Stomach (tissue), 19 donors: ENCODE measurements at places on chromosomes 16 and 17. TPM values are rescaled to one million over a fixed set of nuclear protein-coding genes. Genes with fewer than 3 reads are reported as not detected.

DNA sequence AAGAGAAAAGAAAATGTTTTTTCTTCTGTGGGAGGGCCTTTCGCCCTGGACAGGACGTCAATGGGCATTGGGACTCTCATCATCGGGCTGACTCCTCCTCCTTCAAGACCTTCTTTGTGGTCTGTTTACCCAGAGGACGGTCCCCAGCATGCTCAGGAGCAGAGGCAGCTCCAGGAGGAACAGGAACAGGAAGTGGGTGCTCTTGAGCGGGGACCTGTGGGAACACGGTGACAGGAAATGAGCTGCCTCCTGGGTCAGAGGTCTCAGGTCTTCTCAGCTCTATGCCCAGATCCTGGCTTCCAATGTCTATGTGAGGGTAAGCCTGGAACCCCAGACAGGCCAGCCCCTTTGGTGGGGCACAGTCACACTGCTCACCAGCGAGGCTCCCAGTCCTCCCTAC is 12.2 kb downstream of the CD300LD start:
- H3K36me3 ChIP-seq, result no peaks in the 10 kb centered on the region
- no peak for DNase-seq
- H3K27ac ChIP-seq, result no peak overlapping the region

- H3K27me3 ChIP-seq, result no peaks in the 10 kb centered on the region
- no peaks in the 10 kb centered on the region for H3K4me1 ChIP-seq
- DNase-seq, result no peak
- H3K27ac ChIP-seq, result no peak overlapping the region
- H3K36me3 ChIP-seq, result no peaks in the 10 kb centered on the region
- H3K4me3 ChIP-seq, result no peak overlapping the region
Measured at GRCh38 chr17:41455236-41455635, 11.9 kb downstream of the KRT32 start.

DNA sequence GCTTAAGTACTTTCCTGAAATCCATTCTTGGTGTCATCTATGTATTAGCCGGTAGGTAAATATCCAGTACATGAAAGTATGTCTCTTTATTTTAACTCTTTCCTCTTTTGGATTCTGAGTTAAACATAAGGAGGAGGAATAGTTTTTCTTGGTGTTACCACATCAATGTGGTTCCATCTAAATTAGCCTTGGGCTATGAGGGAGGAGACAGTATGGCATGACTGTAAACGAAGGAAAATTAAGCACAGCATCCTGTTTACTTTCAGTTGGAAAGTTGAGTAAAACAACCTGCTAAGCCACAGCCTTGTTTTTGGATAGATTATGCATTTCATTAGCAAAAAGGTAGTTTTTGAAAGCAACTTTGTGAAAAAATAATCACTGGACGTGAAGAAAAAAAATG is 693.0 kb upstream of the SOX9 start:
- DNase-seq, result no peak
- H3K27ac ChIP-seq, result no peak overlapping the region
- H3K36me3 ChIP-seq, result no peaks in the 10 kb centered on the region
- H3K4me3 ChIP-seq, result no peak overlapping the region
- H3K4me1 ChIP-seq, result no peaks in the 10 kb centered on the region
- no peaks in the 10 kb centered on the region for H3K27me3 ChIP-seq

- H3K27me3 ChIP-seq, result peaks cover 64% of the 10 kb centered on the region
- no peak overlapping the region for H3K4me3 ChIP-seq
- H3K27ac ChIP-seq, result no peak overlapping the region
- no peaks in the 10 kb centered on the region for H3K4me1 ChIP-seq
- DNase-seq, result no peak
Measured at GRCh38 chr17:7098802-7099459, 15.7 kb downstream of the ASGR2 start.

GRCh38 chr17:61284746-61285145 is 114.9 kb upstream of the TBX2 start:
- H3K4me3 ChIP-seq, result no peak overlapping the region
- peaks cover 3% of the 10 kb centered on the region for H3K4me1 ChIP-seq
- no peak overlapping the region for H3K27ac ChIP-seq
- H3K27me3 ChIP-seq, result no peaks in the 10 kb centered on the region
- no peaks in the 10 kb centered on the region for H3K36me3 ChIP-seq
- DNase-seq, result no peak

GRCh38 chr16:30473231-30474073 is 910 bp downstream of the ITGAL start:
- H3K4me1 ChIP-seq, result peaks cover 7% of the 10 kb centered on the region
- DNase-seq, result no peak
- H3K4me3 ChIP-seq, result peak overlapping the region; percentile 43

- H3K27ac ChIP-seq, result no peak overlapping the region
- no peaks in the 10 kb centered on the region for H3K36me3 ChIP-seq
- H3K4me3 ChIP-seq, result no peak overlapping the region
- no peak for DNase-seq
- no peaks in the 10 kb centered on the region for H3K4me1 ChIP-seq
Measured at GRCh38 chr16:54986409-54986808, 55.7 kb downstream of the IRX5 start.

DNA sequence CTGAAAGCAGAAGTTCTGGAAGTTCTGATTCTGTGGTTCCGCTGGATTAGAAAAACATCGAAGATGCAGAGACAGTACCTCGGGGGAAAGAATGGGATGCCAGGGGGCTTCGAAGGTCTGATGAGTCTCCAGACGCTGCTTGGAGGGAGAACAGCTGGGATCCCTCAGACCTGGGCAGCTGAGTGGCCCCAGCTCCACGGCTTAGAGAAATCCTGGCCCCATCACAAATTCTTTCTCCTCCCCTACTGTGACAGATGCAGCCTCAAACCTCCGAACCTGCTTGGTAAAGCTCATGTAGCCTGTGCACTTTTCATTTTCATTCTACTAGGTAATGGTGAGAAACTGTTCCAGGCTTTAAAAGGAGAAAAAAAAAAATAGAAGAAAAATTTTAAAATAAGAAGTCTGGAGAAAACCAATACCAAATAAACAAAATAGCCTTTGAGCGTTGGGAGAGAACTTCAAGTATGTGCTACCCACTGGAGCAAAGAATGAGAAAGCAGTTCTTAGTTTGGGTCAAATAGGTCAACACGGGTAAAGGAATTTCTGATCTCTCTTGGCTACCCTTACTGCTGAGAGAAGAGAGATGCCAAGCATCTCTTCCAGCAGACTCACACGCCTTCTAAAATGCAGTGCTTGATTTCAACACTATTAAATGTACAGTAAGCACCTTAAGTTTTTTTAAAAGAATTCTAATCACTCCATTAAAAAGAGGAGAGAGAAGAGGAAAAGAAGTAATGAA is 19.9 kb downstream of the MAF start:
- no peaks in the 10 kb centered on the region for H3K27me3 ChIP-seq
- no peak overlapping the region for H3K27ac ChIP-seq
- H3K36me3 ChIP-seq, result no peaks in the 10 kb centered on the region

GRCh38 chr16:56989988-56990387 is 631 bp downstream of the NLRC5 start:
- peak overlapping the region; percentile 82 for H3K27ac ChIP-seq
- DNase-seq, result no peak
- H3K27me3 ChIP-seq, result no peaks in the 10 kb centered on the region
- H3K4me3 ChIP-seq, result peak overlapping the region; percentile 87

GRCh38 chr16:1620391-1620790 is 8.2 kb downstream of the CRAMP1 start:
- DNase-seq, result no peak
- H3K4me1 ChIP-seq, result peaks cover 44% of the 10 kb centered on the region
- H3K4me3 ChIP-seq, result no peak overlapping the region
- no peak overlapping the region for H3K27ac ChIP-seq
- H3K36me3 ChIP-seq, result peaks cover 87% of the 10 kb centered on the region
- H3K27me3 ChIP-seq, result no peaks in the 10 kb centered on the region

DNA sequence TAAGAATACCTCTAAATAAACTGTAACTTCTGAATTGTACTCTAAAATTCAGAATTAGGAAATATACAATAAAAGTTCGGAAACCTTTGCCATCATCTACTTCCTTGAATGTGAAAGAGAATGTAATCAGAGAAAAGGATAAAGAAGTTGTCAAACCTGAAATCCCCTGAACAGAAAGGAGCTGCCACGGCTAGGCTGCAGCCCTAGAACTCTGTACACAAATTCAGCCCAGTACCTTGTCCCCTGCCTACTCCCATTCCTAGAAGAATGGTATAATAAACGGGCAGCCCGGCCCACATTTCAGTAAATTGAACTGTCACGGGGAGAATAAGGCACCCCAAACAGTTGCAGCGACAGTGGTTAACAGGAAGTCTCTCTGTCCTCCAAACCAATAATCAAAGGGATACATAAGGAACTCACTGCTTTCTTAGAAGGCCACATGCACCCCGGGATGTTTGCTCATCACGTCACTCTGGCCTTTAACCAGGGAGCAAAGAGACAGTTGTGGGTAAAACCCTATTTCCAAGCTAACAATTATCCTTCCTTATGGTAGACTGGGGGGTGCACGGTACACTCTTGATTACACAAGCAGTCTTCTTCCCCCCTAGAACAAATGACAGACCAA is 24.3 kb upstream of the RFFL start:
- no peaks in the 10 kb centered on the region for H3K36me3 ChIP-seq
- peak; percentile 58 for DNase-seq
- H3K4me1 ChIP-seq, result peaks cover 43% of the 10 kb centered on the region
- H3K27ac ChIP-seq, result peak overlapping the region; percentile 99

PRAC2 gene
- total RNA-seq, result not detected
